Mesenchymal stem cell (in vitro differentiated cells and primary cell): ENCODE measurements at places on chromosomes 4 and X.

DNA sequence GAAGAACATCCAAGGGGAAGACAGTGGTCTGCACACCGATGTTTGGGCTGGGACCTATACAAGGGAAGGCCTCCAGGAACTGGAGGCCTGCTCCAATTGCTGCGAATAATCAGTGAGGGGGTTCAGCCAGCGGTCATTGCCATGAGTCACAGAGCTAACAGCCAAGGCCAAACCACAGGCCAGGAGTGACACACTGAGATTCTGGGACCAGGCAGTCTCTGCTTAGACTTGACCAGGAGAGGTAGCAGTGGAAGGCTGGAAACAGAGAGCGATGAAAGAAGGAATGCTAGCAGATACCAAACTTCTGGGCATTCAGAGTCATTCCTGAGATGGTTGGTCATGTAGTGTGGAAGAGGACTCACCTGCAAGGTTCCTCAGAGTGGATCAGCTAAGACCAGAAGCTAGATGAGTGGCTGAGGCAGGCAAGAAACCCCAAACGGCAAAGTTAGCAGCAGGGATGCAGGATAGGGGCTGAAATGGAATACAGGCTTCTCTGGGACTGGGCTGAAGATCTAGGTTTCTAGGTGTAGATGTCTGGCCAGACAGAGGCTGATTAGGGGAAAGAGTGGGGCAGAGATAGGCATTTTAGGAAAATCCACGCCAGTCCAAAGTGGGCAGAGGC lies 54.7 kb downstream of the CNGA2 start:
- DNase-seq, result no peak

DNA sequence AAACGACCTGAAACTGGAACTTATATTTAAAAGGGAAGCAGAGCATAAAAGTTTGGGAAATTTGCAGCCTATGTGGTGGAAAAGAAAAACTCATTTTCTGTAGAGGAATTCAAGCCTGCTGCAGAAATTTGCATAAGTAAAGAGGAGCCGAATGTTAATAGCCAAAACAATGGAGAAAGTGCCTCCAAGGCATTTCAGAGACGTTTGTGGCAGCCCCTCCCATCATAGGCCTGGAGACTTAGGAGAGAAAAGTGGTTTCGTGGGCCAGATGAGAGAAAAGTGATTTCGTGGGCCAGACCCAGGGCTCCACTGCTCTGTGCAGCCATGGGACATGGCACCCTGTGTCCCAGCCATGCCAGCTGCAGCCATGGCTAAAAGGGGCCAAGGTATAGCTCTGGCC lies 361.9 kb downstream of the PCDH19 start:
- DNase-seq, result no peak

DNA sequence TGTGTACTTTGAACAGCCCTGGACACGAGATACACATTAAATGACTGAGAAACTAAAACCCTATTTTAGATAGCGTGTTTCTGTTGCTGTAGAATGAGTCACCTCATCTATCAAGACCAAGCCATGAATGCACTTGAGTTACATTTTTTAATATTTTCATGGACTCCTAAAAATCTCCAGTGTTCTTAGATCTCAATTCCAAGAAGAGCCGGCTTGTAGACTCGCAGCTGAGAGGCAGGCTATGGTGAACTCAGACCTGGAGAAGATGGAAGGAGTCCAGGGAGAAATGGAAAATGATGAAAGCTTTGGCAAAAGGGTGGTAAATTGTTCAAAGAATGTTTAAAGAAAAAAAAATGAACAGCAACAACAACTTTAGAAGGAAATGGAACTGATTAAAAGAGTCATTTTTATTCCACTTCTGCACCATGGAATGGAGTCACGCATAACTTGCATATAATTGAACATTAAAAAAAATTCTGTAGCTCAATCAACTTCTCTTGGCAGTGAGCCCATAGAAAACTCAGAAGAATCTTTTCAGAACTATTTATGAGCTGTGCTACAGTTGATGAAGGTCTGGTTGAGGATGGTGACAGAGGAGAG lies 129.8 kb downstream of the MXRA5 start:
- no peak for DNase-seq

DNA sequence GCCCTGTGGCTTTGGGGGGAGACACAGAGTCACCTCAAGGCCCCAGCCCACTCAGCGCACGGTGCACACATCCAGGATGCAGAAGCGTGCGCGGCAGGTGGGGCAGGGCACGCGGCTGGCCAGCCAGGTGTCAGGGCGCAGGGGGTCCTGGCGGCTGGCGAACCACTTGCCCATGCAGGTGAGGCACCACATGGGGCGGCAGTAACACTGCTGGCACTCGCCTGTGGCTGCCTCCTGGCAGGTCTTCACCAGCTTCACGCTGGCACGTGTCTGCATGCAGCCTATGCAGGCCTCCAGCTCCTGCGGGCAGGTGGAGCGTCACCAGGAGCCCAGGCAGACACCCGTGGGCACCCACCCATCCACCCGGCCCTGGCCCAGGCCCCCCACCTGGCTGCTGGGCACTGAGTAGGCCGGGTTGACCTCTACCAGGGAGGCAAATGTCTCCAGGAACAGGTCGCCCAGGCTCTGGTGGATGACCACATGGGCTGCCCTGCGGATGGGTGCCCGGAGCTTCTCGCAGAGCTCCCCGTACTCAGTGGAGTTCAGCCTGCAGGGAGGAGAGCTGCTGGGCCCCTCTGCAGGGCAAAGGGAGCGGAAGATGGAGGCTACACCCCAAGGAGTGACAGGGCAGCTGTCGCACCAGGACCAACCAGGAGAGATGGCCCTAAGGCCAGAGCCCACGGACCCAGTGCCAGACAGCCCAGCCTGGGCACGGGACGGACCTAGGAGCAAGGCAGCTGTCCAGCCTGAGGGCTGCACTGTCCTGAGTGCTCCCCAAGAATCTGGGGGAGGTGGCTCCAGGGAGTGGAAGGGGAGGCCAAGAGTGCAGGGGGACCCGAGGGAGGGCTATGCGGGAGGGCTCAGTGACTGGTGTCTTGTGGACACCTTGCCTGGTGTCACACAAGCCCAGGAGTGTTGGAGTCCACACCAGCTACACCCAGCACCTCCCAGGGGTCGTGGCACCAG lies 3.7 kb downstream of the TMEM129 start:
- DNase-seq, result no peak

DNA sequence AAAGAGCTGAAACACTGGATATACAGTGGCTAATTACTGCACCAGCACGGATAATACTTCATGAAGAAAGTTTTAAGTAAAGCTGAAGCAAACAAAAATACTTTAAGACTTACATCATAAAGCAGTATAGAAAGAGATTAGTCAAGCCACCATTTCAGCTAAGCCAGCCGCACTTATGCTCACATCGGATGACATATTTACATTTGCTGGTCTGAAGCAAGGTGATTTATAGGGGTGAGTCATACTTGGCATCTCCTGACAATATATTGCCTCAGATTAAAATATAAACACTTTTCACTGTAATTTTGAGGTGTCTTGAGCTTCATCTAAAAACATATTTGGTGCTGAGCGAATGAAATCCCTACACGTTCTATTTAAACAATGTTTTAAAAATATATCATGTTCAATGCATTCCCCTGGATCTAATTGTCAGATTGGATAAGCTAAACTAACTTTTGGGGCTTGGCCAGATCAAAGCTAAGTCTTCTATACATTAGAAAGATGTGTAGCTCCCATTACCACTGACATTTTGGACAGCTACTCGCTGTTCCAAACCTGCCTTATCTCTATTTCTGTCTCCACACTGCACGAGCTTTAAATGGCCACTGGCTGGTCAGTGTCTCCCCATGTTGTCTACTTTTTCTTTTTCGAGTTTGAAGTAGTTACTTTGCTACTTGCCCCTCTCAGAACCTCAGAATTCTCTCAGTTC lies 103.2 kb downstream of the VCX2 start:
- DNase-seq, result peak; percentile 84

GRCh38 chr4:128917781-128918180 lies 108.3 kb downstream of the JADE1 start:
- DNase-seq, result no peak

DNA sequence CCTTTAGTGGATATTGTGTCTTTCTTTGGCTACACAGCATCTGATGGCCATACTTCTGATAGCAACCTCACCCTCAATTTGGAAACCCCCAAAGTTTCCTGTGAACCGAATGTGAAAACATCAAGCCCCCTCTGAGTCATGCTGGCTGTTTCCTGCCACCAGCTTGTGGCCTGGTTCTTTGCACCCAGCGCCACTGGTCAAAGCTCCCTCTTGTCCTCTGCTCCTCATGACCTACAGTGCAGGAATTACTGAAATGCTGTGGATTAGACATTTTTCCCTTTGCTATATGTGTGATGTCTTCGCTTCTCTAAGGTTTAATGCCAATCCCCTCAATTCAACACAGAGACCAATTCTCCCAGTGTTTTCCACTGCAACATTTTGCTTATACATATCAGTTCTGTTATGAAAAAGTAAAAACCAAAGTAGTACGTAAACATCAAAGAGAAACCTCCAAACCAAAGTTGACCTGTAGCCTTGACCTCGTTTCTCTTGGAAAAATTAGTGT lies 224.0 kb upstream of the TENM3 start:
- DNase-seq, result no peak

- no peak for DNase-seq
These were observed 611.9 kb downstream of the STPG2 start for GRCh38 chr4:97531351-97531750.

DNA sequence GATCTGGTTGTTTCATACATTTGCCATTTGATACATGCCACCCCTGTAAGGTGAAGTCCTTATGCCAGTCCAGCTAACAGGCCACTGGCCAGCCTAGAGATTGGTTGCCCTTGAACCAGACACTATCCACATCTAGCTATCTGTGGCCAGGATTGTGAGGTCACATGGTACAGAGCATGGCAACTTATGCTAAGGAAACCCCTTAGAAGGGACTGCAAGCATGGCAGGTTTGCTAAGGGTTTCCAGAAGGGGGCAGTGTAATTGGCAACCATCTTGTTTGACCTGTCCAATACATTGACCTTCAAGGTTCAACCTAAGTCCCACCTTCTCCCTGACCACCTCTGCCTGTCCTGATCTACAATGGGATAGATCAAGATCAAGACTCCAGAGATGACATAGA lies 47.5 kb downstream of the SMC1A start:
- DNase-seq, result no peak

DNA sequence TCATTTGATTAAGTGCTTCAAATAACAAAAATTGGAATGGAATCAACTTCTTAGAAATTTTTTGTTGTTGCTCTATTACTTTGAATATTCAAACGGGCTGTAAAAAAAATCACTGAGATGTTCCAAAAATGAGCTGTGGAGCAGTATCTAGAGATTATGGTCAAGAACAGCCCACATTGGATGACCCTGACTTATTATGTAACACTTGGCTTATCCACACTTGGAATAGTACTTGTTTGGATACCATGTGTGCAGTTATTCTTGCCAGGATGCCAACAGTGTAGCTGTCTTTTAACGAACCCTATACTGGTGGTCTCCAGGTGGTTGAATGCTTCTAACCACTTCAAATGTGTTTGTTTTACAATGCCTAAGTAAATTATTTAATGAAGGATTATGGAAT lies 64.9 kb upstream of the CAMK2D start:
- no peak for DNase-seq

DNA sequence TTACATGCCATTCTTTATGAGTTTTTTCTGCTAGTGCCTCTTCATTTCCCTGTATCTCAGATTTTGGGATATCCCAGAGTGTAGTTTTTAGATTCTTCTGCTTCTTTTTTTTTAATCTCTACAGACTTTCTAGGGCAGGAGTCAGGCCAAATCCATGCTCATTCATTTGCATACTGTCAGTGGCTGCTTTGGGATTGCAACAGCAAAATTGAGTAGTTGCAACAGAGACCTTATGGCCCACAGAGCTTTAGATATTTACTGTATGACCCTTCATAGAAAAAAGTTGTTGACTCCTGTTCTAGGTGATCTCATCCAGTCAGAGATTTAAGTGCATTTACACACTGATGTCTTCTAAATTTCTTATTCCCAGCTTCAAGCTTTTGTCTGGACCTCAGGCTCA lies 35.3 kb downstream of the ARFIP1 start:
- peak; percentile 42 for DNase-seq

GRCh38 chrX:36434522-36434921 lies 515.0 kb downstream of the CFAP47 start:
- DNase-seq, result no peak

DNA sequence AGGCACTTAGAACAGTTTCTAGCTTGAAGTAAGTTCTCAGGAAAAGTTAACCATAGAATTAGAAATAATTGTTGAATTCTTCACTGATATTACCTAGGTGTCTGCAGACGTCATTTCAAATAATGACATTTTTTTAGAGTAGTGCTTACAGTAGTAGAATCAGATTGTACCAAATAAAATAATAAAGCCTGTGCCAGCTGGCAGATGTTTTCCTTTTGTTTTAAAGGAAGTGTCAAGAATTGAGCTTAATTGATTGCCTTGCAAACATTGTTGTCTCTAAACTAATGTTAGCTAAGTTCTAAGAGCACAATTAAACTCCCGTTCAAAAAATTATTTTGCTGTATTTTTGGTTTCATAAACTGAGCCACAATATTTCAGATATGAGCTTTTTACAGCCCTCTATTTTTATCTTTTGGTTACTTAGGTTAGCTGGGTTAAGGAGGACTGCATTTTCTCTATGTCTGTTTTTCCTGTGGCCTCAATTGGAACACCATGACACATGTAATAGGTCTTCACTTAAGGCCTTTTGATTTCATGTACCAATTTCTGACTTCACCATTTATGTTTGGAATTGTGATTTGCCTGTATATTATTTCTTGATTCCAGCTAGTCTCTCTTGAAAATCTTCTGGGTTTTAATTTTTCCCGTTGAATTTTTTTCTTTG lies 64.2 kb downstream of the DCUN1D4 start:
- DNase-seq, result no peak

- no peak for DNase-seq
These were observed 13.2 kb downstream of the CLNK start for GRCh38 chr4:10671366-10671765.

DNA sequence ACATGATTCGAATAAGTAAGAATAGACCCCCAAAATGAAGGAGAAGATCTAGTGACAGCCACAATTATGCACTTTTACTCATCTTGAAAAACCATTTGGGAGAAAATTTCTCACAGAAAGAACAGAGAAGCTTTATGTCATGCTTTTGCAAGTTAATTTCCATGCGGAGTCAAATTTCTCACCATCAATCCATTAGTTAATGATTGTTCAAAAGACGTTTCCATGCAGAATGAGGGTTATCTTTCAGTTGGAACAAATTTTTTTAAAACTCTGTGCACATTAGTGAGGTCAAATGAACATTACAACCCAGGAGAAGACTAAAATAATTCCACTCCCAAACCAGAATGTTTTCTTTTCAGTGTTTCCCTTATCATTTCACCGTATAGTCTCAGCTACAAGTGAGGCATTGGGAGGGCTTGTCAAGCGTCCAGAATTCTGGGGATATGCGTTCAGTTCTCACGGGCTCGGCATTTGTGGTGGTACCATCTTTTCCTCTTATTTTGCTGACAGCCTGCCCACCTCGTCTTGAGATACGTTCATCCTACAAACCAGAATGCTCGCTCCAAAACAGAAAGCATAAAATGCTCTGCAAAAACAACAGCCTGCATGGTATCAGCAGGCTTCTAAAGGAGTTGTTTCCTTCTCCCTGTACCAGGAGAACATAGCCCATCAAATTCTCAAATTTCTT lies 130.8 kb upstream of the TBL1X start:
- DNase-seq, result no peak
